Left kidney (tissue), 8 donors: ENCODE measurements at places on chromosomes 7 and 10. TPM values are rescaled to one million over a fixed set of nuclear protein-coding genes. Genes with fewer than 3 reads are reported as not detected.
A peak's percentile ranks its signal among the peaks of the same experiment; 100 is the strongest.

The HHEX gene
- polyA plus RNA-seq: 7.6 TPM

DNA sequence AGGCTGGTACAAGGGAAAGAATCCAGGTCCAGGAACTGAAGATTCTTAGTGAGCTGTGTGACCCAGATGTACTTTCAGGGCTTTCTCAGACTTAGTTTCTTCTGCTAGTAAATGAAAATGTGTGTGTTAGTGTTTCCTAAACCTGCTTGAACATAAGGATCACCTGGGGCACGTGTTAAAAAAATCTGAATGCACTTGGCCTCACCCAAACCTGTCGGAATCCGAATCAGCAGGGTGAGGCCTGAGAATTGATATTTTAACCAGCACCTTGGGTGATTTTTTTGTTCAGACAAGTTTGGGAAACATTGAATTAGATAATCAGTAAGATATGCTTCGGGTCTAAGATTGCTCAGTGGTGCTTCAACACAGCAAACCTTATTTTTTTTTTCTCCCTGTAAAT lies 59.7 kb downstream of the ZNF365 start:
- no peak for DNase-seq

GRCh38 chr7:106124186-106124585 lies 12.1 kb upstream of the SYPL1 start:
- no peak for DNase-seq

DNA sequence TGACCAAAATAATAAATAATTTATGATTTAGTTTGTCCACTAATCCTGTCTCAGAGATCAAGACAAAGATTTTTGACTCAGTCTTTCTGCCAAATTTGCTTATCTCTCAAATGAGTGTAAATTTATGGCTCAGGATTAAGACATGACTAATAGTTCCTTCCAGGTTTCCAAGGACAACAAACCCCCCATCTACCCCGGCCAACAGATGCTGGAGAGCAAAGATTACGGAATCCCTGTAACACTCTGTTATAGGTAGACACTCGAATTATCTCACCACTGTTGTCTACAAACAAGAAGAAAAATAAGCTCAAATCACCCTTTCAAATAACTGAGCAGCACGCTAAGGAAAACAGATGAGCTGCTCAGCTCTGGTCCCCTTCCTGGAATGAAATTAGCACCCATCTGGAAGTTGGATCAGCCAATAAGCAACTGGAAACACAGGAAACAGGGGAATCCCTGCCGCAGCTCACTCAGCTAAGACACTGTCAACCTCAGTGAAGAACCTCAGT lies 56.8 kb upstream of the SVIL start:
- no peak for DNase-seq

GRCh38 chr10:123559066-123559822 lies 106.9 kb upstream of the GPR26 start:
- peak; percentile 53 for DNase-seq
